Erythroblast (primary cell): ENCODE measurements at places on chromosomes 12 and 14.

DNA sequence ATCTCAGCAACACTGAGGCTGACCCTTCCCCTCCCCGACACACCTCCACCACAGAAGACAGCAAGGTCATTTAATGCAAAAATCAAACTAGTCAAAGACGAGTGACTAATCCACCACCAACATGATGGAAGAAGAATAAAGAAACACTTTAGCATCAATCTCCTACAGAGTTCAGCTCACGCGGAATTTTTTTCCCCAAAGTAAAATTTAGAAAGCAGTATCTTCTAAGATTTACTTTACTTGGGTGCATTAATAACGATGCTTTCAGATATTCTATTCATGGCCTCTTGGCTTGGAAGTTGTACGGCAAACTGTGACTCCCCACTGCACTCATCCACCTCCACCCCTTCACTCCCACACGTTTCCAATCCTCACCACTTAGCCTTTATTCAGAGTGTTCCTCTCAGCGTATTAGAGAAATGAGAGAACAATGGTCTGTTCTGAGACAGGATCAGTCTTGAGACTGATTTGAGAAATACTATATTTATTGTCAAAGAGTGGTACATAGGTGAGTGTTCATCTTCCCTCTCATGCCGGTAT, 1.9 kb downstream of the EGLN3 start:
- no peak for DNase-seq

- DNase-seq: no peak
Observed at GRCh38 chr12:66048835-66049537, 81.6 kb downstream of the LLPH start.

GRCh38 chr12:52032446-52032803, 18.8 kb upstream of the NR4A1 start:
- no peak for DNase-seq

DNA sequence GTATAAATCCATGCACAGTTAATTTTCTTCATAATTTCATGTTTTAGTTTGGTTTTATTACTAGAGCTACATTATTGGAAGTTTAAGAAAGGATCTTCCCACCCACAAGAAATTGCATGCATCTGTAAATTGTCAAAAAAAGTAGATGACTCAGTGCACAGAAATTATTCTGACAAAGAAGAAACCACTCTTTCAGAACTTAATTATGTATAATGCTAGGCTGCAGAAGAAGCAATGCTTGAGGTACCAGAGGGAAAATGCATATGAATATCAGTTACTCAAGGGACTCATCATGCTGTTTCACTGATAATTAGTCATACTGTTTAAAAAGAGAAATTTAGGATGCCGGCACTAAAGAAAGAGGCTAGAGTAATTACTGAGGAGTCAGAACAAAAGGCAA, 147.0 kb downstream of the SLC16A7 start:
- DNase-seq: no peak

- DNase-seq: no peak
Observed at GRCh38 chr12:52087961-52088820, 8.7 kb downstream of the SMIM41 start.

- DNase-seq: no peak
Observed at GRCh38 chr12:54977155-54977554, 7.4 kb downstream of the TESPA1 start.

- DNase-seq: no peak
Observed at GRCh38 chr14:104581521-104581920, 2.0 kb downstream of the C14orf180 start.

DNA sequence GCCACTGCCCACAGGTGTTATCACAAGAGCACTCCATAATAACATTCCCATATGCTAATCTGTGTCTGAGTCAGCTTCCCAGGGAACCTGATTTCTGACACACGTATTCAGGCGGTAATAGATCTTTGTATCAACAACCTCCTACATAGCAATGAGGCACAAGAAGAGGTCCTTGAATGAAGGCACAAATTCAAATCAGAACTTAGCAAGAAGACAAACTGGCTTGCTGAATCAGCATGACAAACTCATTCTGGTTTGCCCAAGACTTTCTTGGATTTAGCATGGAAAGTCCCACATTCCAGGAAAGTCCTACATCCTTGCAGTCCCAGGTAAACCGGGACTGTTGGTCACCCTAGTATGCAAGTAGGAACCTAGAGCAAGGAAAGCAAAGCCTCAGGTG, 33.9 kb upstream of the RNU6-7 start:
- DNase-seq: no peak

DNA sequence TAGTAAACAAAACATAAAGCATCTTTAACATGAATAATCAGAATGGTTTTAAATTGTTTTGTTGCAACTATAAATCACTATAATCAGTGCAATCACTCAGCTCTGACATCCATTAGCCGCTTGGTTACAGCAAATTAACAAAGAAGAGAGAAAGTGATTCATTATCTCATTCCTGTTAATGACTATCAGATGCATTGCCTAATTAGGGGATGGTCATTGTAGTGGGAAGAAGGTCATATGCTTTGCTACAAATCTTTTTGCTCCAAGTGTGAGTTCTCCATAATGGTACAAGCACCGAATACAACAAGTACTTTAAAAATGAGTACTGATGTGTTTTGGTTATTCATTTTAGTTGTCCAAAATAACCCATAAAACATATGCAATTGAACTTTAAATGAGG, 272.0 kb downstream of the AKAP6 start:
- DNase-seq: no peak

- DNase-seq: peak; percentile 55
Observed at GRCh38 chr14:65483647-65484046, 71.1 kb downstream of the FUT8 start.

DNA sequence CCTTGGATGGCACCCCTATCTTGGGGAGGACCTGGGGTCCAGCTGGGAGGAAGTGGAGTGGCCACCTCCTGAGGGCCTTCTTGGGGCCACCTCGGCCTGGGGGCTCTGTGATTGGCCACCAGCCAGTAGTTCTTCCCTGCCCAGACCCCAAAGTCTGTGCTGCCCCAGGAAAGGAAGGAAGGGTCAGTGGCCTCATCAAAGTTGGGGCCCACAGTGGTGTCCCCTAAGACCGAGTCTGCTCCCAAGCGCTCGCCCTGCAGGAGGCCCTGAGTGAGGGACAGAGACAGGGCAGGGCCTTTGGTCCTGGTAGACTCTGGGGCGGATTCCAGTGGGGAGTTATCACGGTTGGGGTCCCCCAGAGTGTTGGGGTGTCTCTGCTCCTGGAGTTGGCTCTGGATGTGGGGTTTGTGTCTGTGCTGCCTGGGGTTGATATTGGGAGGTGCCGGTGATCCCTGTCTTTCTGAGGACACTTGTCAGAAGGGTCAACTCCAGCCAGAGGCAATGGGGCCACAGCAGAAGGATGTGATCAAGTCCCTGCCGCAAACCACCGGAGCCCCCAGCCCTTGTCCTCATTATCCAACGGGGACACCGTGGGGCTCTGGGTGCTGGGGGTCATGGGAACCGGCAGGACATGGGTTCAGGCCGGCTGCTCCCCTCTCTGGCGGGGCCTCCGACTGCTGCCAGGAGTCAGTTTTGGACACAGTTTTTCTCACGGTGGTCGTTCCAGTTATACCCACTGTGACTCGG, 364.3 kb downstream of the TMEM121 start:
- no peak for DNase-seq

- no peak for DNase-seq
Observed at GRCh38 chr12:56572288-56572687, 50.7 kb downstream of the RBMS2 start.

DNA sequence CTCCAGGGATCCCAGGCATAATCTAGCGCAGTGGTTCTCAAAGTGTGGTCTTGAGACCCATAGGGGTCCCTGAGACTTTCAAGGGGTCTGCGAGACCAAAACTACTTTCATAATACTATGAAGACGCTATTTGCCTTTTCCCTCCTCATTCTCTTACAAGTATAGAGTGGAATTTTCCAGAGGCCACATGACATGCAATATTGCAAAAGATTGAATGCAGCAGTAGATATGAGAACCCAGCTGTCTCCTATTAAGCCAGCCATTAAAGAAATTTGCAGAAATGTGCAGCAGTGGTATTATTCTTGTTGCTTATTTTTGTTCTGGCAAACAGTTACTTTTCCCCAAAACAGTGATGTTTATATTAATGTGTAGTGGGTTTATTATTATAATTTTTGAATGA, 62.8 kb downstream of the VWF start:
- DNase-seq: no peak

- DNase-seq: no peak
Observed at GRCh38 chr12:66314278-66314677, 12.0 kb downstream of the HELB start.

- no peak for DNase-seq
Observed at GRCh38 chr12:6779708-6780432, 7.5 kb downstream of the LAG3 start.

GRCh38 chr14:76349993-76350392, 25.9 kb upstream of the ESRRB start:
- no peak for DNase-seq

DNA sequence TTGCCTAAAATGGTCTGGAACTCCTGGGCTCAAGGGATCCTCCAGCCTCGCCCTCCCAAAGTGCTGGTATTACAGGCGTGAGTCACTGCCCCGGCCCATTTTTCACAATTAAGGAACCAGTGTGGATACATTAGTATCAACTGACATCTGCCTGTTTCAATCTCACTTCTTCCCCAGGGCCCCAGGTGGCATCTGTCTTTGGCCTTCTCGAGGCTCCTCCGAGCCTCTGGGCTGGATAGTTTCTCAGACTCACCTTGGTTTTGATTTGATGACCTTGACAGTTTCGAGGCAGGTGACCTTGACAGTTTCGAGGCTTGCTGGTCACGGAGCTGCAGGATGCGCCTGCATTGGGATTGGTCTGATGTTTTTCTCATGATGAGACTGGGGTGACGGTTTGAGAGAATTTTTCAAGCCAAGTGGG, 41.0 kb upstream of the NCOR2 start:
- DNase-seq: no peak

DNA sequence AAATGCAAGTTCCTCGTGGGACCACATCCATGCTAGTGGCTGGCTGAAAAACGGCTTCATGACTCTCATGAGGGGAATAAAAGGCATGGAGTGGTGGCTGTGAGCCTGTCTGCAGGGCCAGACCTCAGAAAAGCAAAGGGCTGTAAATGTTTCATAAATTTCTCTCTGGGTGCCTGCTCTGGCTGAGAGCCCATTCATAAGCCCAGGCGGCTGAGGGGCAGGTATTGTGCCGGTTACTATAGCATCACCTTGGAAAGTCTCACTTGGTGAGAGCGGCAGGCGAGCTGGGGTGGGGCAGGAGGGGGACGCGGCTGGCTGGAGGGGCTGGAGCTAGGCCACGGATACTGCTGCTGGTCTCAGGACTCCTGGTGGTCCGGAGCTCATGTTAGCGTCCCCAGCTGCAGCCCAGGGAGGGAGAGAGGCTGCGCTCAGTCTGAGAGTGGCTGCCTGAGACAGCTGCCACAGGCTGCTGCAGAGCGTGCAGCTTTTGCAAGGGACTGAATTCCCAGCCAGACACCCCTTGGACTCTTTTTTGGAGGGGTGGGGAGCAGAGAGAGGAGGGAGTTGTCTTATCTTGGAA, at the start of gene SLC17A8:
Gene SLC17A8 (plus strand): TSS at position 431 of the 580 bp plus-strand sequence. CDS start 318 bp downstream, outside the sequence.
- no peak for DNase-seq

DNA sequence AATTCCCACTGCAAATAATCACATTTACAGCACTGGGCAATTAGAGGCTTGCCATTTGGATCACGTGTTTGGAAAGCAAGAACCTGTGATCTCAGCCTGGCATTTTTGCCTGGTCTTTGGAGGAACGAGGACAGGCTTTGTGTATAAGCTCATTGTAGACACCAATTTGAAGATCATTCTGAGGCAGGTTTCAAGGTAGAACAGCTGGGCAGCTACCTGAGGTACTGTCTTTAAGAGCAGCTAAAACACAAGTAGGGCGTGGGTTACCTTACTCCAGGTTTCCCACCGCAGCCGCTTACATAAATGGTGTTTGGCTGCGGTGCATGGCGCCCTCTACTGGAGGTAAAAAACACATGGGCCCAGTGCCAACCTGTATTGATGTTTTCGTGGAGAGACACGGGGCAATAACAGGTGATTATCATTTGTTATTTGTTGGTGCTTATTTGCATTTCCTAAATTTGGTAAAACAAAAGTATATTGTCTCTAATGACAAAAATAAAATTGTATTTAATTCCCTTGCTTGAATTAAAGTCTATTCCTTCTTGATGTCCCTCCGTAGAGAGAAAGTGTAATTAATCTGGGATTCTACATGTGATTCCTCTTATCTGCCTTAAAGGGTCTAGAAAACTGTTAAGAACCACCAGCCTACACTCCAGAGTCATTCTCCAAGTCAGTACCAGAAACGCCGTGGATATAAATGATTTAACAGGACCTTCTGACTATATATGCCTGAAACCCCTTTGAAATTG, 69.7 kb downstream of the SVOP start:
- peak; percentile 84 for DNase-seq

GRCh38 chr14:26766726-26767125, 168.9 kb upstream of the NOVA1 start:
- DNase-seq: no peak

GRCh38 chr12:78457938-78458337, 406.6 kb upstream of the SYT1 start:
- DNase-seq: no peak

DNA sequence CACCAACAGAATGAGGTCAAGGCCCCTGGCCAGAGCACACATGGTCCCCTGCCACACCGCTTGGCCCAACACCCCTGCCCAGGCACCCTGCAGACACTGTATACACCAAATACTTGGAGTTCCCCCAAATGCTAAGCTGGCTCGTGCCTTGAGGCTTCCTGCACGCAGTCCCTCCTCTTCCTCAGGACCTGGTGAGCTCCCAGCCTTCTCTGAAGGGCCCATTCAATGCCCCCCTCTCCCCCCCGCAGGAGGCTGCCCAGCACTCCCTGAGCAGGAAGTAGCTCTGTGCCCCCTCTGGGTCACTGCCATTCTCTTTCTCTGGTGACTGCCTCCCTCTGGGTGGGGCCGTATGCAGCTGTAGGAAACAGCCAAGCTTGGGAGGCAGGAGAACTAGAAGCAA, 75.3 kb downstream of the ITPK1 start:
- no peak for DNase-seq

DNA sequence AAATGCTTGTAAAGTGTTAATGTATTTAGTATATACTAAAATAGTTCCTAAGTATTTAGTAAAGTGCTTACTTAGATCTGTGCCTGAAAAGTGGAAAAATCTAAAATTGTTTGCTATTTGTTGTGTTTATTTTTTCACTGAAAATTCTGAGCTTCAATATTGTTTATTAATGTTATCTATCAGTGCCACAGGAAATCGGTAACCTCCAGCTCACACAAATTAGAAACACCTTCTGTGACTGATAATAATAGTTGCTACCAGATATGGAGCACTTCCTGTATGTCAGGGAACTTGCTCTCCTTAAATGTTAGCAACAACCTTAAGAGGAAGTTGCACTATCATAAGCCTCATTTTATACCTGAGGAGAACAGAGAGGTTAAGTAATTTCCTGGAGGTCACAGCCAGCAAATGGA, 723 bp upstream of the LRP10 start:
- no peak for DNase-seq

GRCh38 chr14:67420102-67420739, 8.3 kb upstream of the PLEK2 start:
- peak; percentile 75 for DNase-seq

DNA sequence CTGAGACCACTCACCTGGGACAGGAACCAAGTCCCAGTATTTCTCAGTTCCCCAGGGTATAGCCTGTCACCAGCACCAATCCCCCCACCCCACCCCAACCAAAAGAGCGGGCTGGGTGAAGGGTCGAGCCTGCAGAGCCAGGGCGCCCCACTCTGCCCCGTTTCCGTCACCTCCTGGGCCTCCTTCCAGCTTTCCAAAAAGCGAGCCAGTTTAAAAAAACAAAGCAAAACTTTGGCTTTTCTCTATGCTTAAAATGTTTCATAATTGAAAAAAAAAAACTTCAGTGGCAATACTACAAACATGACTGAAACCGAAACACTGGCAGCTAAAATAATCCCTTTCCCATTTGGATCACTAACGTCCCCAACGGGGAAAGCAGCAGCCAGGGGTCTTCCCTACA, 7.5 kb downstream of the CAMKK2 start:
- DNase-seq: no peak
